ENCODE measurements at places on chromosomes 11 and 22.

- no peak for DNase-seq
Measured at GRCh38 chr22:24422102-24422665, 5.2 kb upstream of the ADORA2A start.

DNA sequence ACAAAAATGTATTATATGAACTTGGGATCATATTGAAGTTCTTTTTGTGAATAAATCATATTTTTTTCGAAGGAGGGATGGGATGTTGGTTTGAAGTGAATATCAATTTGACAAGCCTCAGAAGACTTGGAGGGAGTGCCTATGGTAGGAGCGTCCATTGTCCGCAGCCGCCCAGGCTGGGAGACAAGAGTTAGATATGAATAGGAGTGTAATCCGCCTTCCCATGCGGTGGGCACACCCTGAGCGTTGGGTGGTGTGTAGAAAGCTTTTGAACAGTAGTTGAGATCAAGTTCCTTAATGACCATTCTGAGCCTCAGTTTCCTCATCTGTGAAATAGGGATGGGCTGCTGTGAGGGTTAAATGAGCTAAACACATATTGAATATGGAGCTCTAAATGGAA is 7.0 kb downstream of the CD82 start:
- DNase-seq, result no peak

GRCh38 chr11:68014157-68014946 is 4.2 kb downstream of the ALDH3B1 start:
- DNase-seq, result no peak

GRCh38 chr11:122108192-122108799 is 7.7 kb downstream of the BLID start:
- DNase-seq, result no peak
